ENCODE measurements at places on chromosomes 7 and 10.

DNA sequence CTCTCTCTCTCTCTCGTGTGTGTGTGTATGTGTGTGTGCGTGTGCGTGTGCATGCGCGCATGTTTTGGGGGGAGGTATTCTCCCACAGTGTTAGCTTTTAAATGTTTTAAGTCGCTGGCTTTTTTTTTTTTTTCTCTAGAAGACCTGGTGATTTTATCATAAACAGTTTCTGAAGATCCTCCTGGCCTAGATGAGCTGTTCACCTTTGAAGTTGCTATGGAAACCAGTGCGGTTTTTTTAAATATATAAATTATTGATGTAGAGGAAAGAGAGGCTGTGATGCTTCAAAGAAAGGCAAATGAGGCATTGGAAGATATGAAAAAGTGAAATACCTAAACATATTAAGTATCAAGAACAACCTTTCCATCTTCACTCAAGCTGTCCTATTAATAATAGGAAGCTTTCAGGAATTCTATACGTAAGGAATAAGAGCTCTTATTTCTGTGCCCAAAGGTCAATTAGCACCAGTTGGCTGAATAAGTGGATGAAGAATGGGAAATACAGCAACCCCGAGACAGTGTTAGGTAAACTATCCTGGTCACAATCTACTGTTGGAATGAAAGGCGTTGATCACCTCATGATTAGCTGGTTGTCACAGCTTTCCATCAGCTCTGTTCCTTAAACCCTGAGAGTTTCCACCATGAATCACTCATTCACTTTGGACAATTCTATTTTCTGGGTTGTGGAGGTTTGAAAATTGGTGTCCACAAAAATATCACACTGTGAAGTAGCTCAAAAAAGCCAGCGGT, 66.5 kb upstream of the SLC35G1 start:
- no peak for DNase-seq

- DNase-seq: no peak
Observed at GRCh38 chr7:144027974-144028373, 20.8 kb upstream of the OR2A5 start.

DNA sequence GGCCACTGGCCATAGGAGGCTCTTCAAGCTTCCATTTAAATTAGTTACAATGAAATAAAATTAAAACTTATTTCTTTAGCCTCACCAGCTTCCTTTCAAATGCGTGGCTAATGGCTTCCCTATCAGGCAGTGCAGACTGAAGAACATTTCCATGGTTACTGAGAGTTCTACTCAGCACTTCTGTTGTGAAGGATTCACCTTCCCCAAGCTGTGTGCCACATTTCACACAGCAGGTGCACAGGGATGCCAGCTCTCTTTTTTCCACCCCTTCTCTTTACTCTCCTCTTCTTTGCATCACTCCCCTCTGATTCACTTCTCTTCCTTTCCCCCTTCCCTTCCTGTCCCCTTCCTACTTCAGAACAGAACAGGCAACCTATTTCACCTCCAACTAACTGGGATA, 833 bp downstream of the GDF2 start:
- no peak for DNase-seq

- peak; percentile 40 for DNase-seq
Observed at GRCh38 chr10:15043674-15044073, at the start of gene OLAH. Gene OLAH (plus strand): TSS chr10:15043943. CDS start chr10:15047289, 3,346 bp downstream.

DNA sequence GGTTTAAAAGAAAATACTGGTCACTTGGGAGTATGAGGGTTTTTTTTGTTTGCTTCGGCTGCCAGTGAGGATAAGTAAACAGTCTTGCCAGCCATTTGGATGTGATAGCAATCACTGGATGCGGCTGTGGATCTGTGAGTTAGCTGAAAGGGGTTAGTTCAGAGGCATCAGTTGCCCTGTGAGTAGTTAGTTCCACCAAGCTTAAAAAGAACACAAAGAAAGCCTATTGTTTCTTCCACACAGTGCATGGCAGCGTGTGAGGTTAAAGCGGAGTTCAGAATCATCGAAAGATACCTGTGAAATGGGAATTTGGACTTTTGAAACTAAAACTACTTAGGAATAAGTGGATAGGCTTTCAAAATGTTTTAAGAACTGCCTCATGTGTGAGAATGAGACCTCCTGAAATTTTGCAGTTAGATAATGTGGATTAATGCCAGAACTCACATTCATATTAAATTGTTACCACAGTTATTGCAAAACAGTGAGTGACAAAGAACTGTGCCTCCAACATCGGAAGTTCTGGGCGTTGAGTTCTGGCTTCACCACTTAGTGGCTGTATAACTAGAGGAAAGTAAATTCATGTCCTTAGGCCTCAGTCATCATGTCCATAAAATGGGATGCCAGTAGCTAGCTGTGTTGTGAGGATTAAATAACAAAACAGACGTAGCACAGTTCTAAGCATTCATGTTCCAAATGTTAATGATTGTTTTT, 31.3 kb downstream of the KIAA1217 start:
- no peak for DNase-seq

DNA sequence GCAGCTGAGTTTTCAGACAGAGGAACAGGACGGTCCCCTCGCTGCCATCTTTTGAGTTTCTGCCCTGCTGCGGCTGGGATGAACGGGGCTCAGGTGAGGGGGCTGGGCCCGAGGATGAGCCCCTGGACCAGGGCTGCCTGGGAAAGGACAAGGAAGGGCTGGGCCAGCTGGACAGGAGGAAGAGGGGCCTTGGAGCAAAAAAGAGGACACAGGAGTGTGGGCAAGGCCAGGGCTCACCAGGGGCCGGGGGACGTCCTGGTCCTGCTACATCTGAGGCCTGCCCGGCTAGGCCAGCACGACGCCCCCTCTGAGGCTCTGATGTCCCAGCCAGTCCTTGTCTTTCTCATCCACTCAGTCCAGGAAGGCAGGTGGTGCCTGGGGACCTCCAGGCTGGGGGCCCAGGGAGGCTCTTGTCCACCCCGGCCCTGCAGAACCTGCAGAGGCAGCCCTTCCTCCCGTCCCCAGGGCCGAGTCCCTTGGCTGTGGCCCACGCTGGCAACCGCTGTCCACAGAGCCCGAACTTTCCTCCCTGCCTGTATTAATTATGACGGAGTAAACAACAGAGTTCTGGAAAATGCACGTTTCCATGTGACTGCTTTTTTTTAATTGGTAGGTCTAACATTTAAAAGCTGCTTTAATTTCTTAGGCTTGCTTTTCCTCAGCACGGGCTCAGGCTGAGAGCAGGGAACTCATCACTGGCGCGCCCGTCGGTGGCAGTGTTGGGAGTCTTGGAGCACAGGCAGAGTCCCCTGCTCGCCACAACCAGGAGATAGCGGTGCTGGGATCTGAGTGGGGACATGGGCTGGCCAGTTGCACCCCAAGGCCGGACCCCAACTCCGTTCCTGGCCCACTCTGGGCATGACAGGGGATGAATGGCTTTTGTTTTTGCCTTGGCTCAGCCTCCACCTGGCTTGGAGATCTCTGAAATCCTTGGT, 187.7 kb downstream of the ELFN1 start:
- DNase-seq: no peak

DNA sequence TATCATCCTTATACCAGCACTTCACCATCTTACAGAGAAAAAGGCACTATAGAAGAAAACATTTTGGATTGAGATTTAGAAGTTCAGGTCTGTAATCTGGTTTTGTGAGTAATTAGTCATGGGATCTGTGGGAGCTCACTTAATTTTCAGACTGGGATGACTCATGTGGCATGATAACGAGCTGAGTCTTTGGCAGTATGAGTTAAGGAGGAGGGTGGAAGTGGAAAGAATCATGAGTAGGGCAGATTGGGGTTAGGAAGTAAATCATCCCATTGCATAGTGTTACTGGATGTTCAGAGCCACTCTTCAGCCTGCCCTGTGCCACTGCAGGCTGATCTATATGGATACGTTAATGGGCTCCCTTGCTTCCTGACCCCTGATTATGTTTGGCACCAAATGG, 64.9 kb downstream of the ZNF92 start:
- DNase-seq: peak; percentile 88

DNA sequence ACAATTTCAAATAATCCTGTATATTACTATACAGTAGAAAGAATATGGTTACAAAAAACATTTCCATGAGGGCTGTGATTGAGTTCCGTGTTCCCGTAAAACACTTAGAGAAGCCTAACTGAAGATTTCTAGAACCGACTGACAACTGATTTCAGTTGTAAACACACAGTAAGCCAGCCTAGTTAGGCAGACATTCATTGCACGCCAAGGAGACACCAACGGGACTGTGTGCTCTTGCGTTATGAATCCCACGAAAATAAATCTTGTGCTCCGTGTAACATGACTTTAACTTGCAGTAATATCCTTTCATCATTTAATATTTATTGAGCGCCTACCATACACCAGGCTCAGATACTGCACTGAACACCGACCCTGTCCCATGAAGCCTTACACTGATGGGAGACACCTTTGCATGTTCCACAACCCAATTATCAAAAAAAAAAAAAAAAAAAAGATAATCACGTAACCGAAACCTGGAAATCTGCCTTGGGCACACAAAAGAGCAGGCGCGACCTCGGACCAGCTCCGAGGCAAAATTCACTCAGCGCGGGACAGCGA, 420 bp upstream of the KLHL7 start:
- DNase-seq: no peak

All from astrocyte of the spinal cord (primary cell).